ENCODE measurements at places on chromosomes 5 and 9.

DNA sequence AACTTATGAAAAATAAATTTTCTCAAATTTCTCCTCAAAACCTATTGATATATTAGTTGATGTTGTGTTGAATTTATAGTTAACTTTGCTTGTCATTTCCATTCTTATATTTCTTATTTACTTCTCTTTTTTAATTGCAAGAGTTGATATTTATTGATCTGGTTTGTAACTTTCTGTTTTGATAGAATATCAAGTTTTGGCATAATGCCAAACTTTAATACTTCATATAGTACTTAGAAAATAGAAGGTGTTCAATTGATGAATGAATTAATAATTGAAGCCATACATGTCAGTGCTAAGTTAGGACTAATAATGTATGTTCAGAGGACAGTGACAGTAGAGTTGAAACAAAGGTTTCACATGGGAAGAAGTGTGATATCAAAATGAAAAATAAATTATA, 27.9 kb downstream of the ERCC6L2 start:
- no peak for DNase-seq

DNA sequence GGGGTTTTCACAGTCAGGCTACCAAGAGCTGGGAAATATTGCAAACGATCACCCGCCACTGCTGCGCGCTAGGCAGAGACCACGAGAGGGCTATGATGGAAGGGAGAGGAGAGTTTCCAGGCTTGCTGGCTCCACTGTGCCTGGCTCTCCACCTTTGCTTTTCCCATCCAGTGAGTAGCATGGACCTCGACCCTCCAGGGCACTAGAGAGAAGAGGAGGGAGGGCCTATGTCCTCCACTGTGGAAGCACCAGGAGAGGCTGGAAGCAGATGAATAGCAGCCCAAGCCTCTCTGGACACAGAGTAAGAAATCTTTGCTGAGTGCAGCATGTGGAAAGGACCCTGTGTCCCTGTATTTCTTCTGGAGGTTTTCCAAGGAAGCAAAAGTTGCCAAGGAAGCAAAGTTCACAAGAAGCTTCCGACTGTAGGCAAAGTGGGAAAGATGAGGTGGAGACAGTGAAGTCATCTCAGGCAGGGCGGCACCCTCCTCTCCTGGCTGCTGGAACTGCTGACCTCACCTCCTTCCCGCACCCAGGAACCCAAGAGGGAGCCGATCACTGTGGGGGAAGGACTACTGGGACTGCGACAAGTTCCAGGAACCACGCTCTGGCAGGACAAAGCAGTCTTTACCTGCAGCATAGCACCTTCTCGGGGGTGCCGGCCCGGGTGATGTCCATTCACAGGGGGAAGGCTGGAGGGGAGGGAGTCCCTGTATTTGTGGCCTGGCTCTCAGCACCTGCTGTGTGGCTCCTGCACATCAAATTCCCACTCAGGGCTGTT, 79.6 kb downstream of the CSNK1A1 start:
- DNase-seq = no peak

DNA sequence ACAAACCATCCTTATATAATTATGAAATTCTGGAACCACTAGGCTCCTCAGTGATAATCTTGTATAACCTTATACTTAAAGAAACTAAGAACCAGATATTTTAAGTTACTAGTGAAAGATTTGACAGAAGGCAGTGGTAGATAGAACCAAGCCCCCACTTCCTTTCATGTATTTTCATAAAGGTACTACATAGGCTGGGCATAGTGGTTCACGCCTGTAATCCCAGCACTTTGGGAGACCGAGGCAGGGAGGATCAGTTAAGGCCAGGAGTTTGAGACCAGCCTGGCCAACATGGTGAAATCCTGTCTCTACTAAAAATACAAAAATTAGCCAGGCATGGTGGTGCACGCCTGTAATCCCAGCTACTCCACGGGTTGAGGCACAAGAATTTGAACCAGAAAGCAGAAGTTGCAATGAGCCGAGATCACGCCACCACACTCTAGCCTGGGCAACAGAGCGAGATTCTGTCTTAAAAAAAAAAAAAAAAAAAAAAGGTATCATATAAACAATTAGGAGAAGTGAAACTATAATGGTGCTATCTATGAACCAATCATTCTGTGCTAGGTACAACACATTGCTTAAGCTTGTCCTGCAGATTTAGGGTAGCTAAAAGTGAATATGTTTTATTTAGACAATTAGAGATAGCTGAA, 27.9 kb upstream of the DTWD2 start:
- no peak for DNase-seq

DNA sequence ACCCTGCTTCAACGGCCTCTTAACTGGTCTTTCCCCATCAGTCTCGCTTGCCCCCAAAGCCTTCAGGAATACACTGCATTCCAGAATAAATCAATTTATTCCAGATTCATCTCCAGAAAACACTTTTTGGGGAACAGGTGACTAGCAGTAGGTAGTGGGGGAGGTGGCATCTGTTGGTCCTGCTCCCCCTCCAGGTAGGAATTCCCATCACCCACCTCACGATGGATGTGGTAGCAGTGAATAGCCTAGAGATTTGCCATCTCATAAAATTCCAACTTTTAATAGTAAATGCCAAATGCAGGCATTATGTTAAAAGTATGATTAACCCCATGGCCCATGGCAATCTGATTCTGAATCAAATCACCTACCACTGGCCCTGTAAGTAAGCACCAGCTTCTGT, 142.7 kb downstream of the MED27 start:
- no peak for DNase-seq

GRCh38 chr9:86600291-86600690, 246.1 kb upstream of the TUT7 start:
- DNase-seq = no peak

DNA sequence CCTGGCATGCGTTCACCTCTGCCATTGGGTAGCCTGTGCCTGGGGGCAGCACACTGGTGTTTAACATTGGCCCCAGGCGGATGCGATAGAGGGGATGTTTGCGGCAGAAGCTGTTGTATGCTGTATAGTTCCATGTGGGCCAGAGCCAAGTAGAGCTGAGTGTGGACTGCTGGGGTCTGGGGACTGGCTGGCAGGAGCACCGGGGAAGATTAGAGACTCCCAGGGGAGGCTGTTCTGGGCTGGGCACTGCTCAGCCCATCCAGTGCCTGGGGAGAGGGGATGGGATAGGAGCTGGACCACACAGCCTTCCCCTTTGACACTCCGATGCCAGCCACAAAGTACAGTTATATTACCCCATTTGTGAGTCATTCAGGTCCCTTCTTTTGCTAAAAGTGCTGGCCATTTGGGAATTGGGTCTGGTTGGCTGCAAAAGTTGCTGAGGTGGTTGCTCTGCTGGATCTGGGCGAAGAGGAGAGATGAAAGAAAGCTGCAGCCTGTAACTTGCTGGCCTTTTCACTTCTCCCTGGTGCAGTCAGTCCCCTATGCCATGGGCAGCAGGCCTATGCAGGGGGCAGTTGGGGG, 73.8 kb downstream of the RGS3 start:
- no peak for DNase-seq

GRCh38 chr9:29160763-29161353, 1587.6 kb upstream of the C9orf72 start:
- DNase-seq = no peak

All from CD4-positive, alpha-beta memory T cell (primary cell).